ENCODE measurements at places on chromosomes 6 and 20.

DNA sequence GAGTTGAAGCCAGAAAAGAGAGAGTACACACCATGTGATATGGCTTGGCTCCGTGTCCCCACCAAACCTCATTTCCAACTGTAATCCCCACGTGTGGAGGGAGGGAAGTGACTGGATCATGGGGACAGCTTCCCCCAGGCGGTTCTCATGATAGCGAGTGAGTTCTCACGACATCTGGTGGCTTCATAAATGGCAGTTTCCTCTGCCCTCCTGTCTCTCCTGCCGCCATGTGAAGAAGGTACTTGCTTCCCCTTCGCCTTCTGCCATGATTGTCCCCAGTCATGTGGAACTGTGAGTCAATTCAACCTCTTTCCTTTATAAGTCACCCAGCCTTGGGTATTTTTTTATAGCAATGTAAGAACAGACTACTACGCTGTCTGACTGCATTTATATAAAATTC is 40.3 kb downstream of the TAF4 start:
- no peak for DNase-seq
- H3K27ac ChIP-seq: no peak overlapping the region
- H3K4me1 ChIP-seq: peaks cover 4% of the 10 kb centered on the region
- H3K36me3 ChIP-seq: no peaks in the 10 kb centered on the region

GRCh38 chr6:21628160-21628559 is 34.6 kb downstream of the SOX4 start:
- no peak overlapping the region for H3K4me3 ChIP-seq
- H3K27me3 ChIP-seq: no peaks in the 10 kb centered on the region
- no peaks in the 10 kb centered on the region for H3K4me1 ChIP-seq

DNA sequence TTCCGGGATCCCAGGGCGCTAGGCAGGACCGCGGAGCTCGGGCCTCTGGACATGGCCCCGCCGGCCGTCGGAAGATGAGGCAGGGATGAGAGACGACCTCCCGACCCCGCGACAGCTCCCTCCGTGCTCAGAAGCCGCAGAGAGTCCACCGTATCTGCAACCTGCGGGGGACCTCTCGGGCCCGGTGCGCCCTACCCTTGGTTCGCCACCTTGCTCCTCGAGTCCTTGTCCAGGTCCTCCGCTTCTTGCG is 301 bp downstream of the PPP1R3D start:
- DNase-seq: no peak
- H3K4me3 ChIP-seq: peak overlapping the region; percentile 72
- H3K27ac ChIP-seq: peak overlapping the region; percentile 81
- no peaks in the 10 kb centered on the region for H3K27me3 ChIP-seq
- H3K36me3 ChIP-seq: peaks cover 18% of the 10 kb centered on the region
- peaks cover 50% of the 10 kb centered on the region for H3K4me1 ChIP-seq

- H3K4me1 ChIP-seq: no peaks in the 10 kb centered on the region
- no peaks in the 10 kb centered on the region for H3K36me3 ChIP-seq
- no peak overlapping the region for H3K4me3 ChIP-seq
- H3K27me3 ChIP-seq: no peaks in the 10 kb centered on the region
- H3K27ac ChIP-seq: no peak overlapping the region
- DNase-seq: no peak
These were observed 613.5 kb downstream of the PHF3 start for GRCh38 chr6:64249115-64249514.

DNA sequence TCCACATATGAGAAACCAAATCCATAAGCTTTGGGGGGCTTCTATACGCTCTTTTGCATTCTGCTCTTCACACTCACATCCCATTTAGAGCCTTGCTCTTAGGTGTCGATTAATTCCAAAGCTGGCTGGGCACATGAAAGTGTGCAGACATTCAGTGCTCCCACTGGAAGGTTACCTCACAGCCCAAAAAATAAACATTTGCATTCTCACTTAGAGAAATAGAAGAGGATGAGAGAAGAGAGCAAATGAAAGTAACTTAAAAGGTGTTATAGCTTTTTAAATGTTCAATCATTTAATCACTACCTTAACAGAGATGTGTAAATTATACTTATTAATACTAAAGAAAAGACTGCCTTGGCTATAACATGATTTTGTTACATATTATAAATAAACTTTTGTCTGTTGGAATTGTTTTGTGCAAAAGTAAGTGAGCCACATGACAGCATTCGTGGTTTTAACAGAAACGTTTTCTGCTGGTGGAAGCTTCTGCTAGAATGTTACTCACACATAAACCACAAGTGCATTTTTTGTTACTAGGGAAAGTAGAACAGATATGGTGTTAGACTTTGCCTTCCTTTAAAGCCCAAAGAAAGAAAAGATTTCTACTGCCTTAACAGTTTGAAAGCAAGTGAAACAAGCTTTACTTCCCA is 116.7 kb downstream of the SIM1 start:
- H3K27me3 ChIP-seq: no peaks in the 10 kb centered on the region
- H3K27ac ChIP-seq: no peak overlapping the region
- no peak overlapping the region for H3K4me3 ChIP-seq
- no peaks in the 10 kb centered on the region for H3K36me3 ChIP-seq
- H3K4me1 ChIP-seq: no peaks in the 10 kb centered on the region
- no peak for DNase-seq

DNA sequence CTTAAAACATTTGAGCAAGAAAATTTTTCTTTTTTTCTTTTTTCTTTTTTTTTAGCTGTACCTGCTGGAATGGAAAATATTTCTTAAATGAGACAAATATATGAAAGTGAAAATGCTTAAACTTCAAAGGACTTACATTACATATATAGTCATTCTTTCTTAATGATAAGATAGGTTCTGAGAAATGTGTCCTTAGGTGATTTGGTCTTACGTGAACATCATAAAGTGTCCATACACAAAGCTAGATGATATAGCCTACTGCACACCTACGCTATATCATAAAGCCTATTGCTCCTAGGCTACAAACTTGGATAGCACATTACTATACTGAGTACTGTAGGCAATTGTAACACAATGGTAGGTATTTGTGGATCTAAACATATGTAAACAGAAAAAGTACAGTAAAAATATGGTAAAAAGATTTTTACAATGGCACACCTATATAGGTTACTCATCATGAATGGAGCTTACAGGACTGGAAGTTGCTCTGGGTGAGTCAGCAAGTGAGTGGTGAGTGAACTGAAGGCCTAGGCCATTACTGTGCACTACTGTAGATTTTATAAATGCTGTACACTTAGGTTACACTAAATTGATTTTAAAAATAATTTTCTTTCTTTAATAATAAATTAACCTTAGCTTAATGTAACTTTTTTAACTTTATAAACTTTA is 54.6 kb downstream of the RPP21 start:
- H3K4me1 ChIP-seq: no peaks in the 10 kb centered on the region
- DNase-seq: no peak
- no peak overlapping the region for H3K27ac ChIP-seq
- H3K4me3 ChIP-seq: no peak overlapping the region
- H3K36me3 ChIP-seq: no peaks in the 10 kb centered on the region

GRCh38 chr6:146598772-146599405 is at the start of gene ADGB:
ADGB (plus strand) TSS chr6:146598972; CDS start chr6:146599041, 69 bp downstream.
- peak; percentile 38 for DNase-seq
- no peaks in the 10 kb centered on the region for H3K27me3 ChIP-seq
- H3K4me1 ChIP-seq: no peaks in the 10 kb centered on the region
- H3K4me3 ChIP-seq: peak within 1 kb of the TSS; percentile 38
- H3K27ac ChIP-seq: no peak within 1 kb of the TSS
- H3K36me3 ChIP-seq: no peaks in the 10 kb centered on the region

GRCh38 chr20:1002682-1003561 is 811 bp upstream of the RSPO4 start:
- H3K27me3 ChIP-seq: peaks cover 42% of the 10 kb centered on the region
- H3K4me1 ChIP-seq: no peaks in the 10 kb centered on the region
- H3K27ac ChIP-seq: no peak overlapping the region
- no peaks in the 10 kb centered on the region for H3K36me3 ChIP-seq

DNA sequence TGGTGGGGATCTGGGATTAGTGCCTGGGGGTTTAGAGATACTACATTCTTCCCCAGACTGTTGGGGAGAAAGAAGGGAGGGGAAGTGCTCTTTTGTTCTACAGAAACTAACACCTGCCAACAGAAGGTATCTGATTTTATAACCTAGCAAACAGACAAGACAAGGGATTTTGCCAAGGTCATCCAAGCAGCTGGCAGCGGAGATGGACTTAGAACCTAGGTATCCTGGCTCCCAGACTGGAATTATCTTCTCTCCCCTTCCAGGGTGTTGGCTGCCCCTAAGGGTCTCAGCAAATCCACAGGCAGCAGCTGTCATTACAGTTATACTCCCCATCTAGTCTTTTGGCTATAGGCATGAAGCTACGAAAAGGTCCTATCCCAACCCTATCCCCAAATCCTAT is 8.4 kb downstream of the SDC4 start:
- H3K4me1 ChIP-seq: peaks cover 90% of the 10 kb centered on the region
- H3K27ac ChIP-seq: no peak overlapping the region
- H3K36me3 ChIP-seq: peaks cover 44% of the 10 kb centered on the region

DNA sequence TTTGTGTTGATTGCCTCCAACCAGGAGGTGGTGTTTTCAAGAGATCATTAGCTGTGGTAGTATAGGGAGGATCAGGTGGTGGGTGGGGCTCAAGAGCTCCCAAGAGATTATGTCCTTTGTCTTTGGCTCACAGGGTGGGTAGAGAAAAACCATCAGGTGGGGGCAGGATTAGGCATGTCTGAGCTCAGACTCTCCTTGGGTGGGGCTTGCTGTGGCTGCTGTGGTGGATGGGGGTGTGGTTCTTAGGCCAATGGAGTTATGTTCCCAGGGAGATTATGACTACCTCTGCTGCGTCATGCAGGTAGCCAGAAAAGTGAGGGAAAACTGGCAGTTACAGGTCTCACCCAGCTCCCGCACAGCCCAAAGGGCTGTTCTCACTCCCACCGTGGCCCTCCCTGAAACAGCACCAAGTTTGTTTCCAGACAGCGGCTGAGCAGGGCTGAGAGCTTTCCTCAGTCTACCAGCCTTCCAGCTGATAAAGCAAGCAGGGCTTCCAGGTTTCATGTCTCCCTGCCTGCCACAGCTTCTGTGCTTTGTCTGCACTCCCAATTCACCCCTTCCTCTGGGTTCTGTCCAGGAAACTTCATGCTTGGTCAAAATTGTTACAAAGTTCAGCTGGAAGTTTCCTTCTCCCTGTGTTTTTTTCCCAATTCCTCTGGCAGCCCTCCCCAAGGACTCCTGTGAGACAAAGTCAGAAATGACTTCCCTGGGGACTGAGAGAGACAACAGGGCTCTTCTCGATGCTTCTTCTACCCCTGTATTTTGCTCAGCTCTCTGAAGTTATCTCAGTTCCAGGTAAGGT is 481.1 kb upstream of the MAN1A1 start:
- DNase-seq: peak; percentile 77
- H3K27ac ChIP-seq: peak overlapping the region; percentile 71
- no peak overlapping the region for H3K4me3 ChIP-seq
- no peaks in the 10 kb centered on the region for H3K36me3 ChIP-seq
- H3K4me1 ChIP-seq: peaks cover 55% of the 10 kb centered on the region
- H3K27me3 ChIP-seq: no peaks in the 10 kb centered on the region

- H3K27ac ChIP-seq: no peak overlapping the region
- H3K4me1 ChIP-seq: no peaks in the 10 kb centered on the region
- DNase-seq: no peak
- no peaks in the 10 kb centered on the region for H3K27me3 ChIP-seq
- no peak overlapping the region for H3K4me3 ChIP-seq
These were observed 567.2 kb downstream of the KIF16B start for GRCh38 chr20:16005915-16006493.

DNA sequence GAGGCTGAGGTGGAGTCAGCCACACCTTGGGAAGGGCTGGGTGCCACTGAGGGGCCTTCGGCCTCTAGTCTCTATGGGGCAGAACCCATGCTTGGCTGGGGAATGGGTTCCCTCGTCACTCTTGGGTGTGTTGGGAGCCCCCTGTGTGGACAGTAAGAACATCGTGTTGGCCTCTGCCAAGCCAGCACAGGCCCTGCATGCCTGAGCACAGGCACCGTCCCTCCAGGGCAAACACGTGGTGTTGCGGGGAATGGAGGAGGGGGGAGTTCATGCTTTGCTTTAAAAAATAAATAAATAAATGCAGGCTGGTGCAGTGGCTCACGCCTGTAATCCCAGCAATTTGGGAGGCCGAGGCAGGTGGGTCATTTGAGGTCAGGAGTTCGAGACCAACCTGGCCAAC is 63.0 kb downstream of the EZR start:
- no peak for DNase-seq
- no peak overlapping the region for H3K4me3 ChIP-seq
- H3K36me3 ChIP-seq: no peaks in the 10 kb centered on the region
- H3K27ac ChIP-seq: no peak overlapping the region
- H3K27me3 ChIP-seq: no peaks in the 10 kb centered on the region
- H3K4me1 ChIP-seq: 0 out of 2 replicates have a peak, but pooled peaks cover 7% of the 10 kb centered on the region

GRCh38 chr6:33787954-33788693 is 806 bp downstream of the LEMD2 start:
- no peaks in the 10 kb centered on the region for H3K27me3 ChIP-seq
- H3K27ac ChIP-seq: peak overlapping the region; percentile 57
- peaks cover 20% of the 10 kb centered on the region for H3K4me1 ChIP-seq
- 0 out of 2 replicates have a peak, but pooled peaks cover 12% of the 10 kb centered on the region for H3K36me3 ChIP-seq

- no peaks in the 10 kb centered on the region for H3K27me3 ChIP-seq
- H3K4me1 ChIP-seq: no peaks in the 10 kb centered on the region
These were observed 13.1 kb downstream of the RNF8 start for GRCh38 chr6:37366910-37367309.

- H3K27ac ChIP-seq: no peak overlapping the region
- no peak overlapping the region for H3K4me3 ChIP-seq
- no peaks in the 10 kb centered on the region for H3K4me1 ChIP-seq
- H3K27me3 ChIP-seq: peaks cover 16% of the 10 kb centered on the region
- H3K36me3 ChIP-seq: no peaks in the 10 kb centered on the region
- DNase-seq: no peak
These were observed 50.4 kb downstream of the UNC5CL start for GRCh38 chr6:40988634-40989033.

DNA sequence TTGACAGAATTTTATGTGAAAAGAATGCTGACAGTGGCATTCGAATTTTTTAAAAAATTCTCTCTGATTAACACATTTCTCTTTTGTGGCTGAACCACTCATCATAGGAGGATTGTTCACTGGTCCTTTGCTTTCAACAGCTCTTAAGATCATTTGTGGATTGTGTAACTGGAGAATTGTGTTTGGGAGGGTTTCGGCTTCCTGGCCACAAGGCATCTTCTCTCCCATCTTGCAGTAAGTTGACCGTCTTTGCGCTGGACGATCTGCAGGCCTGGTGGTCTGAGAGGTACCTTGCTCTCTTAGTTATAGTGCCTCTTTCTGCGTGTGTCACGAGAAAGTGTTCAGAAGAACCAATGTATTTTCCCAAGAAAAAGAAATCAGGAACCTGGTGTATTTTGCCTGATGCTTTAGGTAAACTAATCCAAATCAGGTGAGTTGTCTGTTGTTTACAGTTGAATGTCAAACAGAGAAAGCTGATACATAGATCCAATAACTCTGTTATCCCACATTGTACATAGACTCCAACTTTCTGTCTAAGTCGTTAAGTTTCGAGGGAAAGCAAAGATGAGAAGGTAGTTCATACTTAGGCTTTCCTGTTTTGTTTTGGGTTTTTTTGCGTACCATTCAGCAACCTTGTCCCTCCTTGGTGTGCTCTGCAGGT is 14.8 kb upstream of the EXOC2 start:
- DNase-seq: no peak
- no peaks in the 10 kb centered on the region for H3K27me3 ChIP-seq
- H3K36me3 ChIP-seq: no peaks in the 10 kb centered on the region
- H3K4me3 ChIP-seq: no peak overlapping the region

- DNase-seq: no peak
- H3K36me3 ChIP-seq: peaks cover 73% of the 10 kb centered on the region
- no peaks in the 10 kb centered on the region for H3K4me1 ChIP-seq
- no peaks in the 10 kb centered on the region for H3K27me3 ChIP-seq
- no peak overlapping the region for H3K4me3 ChIP-seq
These were observed 9.8 kb downstream of the C6orf62 start for GRCh38 chr6:24709014-24709711.

- H3K4me3 ChIP-seq: no peak overlapping the region
- peaks cover 36% of the 10 kb centered on the region for H3K4me1 ChIP-seq
- H3K27me3 ChIP-seq: no peaks in the 10 kb centered on the region
- peak; percentile 81 for DNase-seq
These were observed 222.6 kb downstream of the ZMYND8 start for GRCh38 chr20:47133809-47134456.
